Stimulated activated CD8-positive, alpha-beta memory T cell treated with anti-CD3 and anti-CD28 coated beads, Interleukin-7, amount 100 ng/mL, for 48 hours (primary cell): ENCODE measurements at places on chromosomes 2 and 18.

DNA sequence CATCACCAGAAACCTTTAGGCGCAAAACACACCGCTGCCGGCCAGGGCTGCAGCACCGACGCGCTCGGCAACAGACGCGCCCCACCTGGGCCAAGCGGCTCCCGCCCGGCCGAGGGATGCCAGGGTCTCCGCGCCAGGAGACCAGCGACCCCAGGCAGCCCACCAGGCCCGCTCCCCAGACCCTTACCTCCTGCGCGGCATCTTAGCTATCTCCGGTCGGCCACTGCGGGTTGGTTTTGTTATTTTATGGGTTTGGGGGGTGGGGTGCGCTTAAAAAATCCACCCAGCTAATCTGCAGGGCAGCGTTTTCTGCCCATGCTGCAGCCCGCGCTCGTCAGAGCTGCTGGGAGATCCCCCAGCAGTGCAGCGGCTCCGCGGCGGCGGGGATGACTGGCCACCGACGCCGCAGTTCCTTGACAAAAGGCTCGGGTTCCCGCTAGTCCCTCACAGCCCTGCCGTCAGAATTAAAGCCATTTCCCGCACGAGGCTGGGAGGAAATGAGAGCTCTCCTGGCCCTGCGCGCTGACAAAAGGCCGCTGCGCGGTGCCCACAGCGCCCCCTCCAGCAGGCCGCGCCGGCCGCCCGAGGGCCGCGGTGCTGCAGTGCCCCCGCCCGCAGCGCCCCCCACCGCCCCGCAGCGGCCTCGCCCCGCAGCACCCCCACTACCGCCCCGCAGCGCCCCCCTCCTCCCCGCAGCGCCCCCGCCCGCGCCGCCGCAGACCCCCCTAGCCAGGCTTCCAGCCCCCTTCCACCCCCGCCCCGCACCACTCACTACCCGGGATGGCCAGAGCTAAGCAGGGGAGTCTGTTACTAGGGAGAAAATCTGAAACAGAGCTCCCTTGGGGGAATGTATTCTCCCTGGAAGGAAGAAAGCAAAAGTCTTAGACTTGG is at the start of gene ADD2:
TSS of gene ADD2 (minus strand) at position 502 of the 891 bp plus-strand sequence. CDS start 61,792 bp downstream, outside the sequence.
- DNase-seq: no peak

- DNase-seq: no peak
Measured at GRCh38 chr2:70463997-70464396, 89.6 kb downstream of the TGFA start.

DNA sequence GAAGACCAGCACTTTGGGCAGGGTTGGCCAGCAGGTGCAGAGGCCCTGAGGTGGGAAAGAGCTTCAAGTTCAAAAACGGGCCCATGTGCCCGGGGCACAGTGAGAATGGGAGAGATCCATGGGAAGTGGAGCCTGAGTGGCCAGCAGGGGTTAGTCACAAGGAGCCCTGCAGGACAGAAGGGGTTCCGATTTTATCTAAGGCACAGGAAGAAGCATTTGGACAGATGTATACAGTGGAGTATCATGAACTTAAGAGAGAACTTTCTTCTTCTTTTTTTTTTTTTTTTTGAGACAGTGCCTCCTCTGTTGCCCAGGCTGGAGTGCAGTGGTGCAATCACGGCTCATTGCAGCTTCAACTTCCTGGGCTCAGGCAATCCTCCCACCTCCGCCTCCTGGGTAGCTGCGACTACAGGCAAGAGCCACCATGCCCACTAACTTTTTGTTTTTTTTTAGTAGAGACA is 24.0 kb downstream of the WIPF1 start:
- DNase-seq: no peak

- no peak for DNase-seq
Measured at GRCh38 chr2:122939796-122940195, 1085.3 kb upstream of the CNTNAP5 start.

GRCh38 chr18:55219059-55219458 is 259.8 kb upstream of the CCDC68 start:
- DNase-seq: no peak

DNA sequence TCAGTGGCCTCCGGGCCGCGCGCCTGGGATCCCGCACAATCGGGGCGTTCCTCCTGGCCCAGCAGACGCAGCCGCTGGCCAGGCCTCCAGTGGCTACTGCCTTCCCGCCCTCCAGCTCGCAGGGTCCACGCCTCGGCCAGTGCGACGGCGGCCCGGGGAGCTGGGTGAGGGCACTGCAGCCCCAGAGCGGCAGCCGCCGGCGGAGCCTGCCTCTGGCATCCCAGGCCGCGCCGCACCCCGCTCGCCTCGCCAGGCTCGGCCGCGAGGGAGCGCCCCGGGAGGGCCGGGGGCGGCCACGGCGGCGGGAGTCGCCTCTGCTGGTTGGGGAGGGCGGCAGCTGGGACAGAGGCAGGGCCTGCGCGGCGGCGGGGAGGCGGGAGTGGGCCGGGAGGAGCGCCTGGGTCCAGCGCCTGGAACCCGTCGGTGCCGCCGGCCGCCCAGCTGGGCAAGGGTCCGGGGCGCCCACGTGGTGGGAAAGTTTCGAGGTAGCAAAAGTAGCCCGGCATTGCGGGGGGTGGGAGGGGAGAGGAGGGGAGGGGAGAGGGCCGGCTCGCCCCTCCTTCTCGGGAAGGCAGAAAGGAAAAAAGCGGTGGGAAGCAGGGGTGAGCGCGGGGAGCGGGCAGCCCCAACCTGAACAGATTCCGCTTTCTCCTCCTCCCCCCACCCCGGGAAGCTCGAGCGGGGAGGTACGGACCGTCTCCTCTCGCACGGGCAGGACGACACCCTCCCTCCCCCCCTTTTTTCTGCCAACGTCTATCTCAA is 1.5 kb upstream of the INHBB start:
- no peak for DNase-seq

GRCh38 chr2:135157856-135158255 is 105.8 kb downstream of the RAB3GAP1 start:
- no peak for DNase-seq

DNA sequence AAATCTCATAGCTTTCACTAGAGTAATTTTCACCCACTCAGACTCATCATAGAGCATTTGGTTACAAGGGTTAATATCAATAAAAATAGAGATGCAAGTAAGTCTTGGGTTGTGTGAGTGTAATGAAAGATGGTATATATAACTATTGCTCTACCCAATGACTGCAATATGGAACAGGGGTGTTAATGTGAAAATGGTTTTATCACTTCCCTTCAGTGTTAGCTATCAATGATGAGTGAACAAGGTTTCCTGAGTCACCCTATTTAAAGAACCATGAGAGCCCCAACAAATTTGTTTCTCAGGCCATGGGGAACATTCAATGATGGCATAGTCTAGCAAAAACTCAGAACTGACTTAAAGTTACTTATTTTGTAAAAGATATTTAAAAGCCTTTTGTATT is 1133.6 kb upstream of the ZEB2 start:
- DNase-seq: no peak

- DNase-seq: no peak
Measured at GRCh38 chr2:235493775-235494715, at the start of gene AGAP1. AGAP1 (plus strand) TSS chr2:235494043.

DNA sequence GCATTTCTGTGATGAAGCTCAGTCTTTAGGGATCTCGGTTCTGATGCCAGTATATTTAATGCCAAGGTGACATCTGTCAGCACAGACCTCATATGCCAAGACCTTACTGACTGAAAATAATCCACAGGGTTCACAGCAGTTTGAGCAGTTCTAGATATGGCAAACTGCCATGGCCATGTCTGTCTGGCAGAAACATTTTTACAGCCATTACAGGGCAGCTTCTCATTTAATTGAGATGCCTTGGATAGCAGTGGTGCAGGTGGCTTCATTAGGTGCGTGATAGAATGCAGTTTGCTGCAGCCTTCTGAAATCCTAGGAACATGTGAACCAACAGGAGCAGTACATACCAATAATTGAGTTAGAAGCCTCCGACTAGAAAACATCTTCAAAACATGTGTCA is 510.6 kb downstream of the XIRP2 start:
- DNase-seq: no peak

- no peak for DNase-seq
Measured at GRCh38 chr2:238105506-238106338, 5.6 kb downstream of the ESPNL start.

GRCh38 chr2:134208825-134209224 is 45.0 kb upstream of the MGAT5 start:
- DNase-seq: no peak

GRCh38 chr2:210432633-210433032 is 43.9 kb downstream of the LANCL1 start:
- no peak for DNase-seq

GRCh38 chr2:9558948-9559381 is 3.3 kb upstream of the ADAM17 start:
- DNase-seq: no peak

DNA sequence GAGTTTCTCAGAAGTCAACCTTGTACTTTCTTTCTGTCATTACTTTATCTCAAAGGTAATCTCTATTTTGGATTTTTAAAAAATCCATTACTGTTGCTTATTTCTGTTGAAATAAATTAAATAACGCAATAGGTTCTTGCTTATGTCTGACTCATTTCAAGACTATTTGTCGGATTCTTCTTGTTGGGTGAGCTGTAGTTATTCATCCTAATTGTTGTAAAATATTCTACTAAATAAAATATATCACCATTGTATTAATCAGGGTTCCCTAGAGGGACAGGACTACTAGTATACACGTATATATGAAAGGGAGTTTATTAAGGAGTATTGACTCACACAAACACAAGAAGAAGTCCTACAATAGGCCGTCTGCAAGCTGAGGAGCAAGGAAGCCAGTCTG is 403.9 kb upstream of the CYRIA start:
- DNase-seq: no peak
